ENCODE measurements at places on chromosomes 2 and 18.
A peak's percentile ranks its signal among the peaks of the same experiment; 100 is the strongest.

- DNase-seq: peak; percentile 65
Observed at GRCh38 chr2:238459081-238459629, 32.4 kb downstream of the ASB1 start.

DNA sequence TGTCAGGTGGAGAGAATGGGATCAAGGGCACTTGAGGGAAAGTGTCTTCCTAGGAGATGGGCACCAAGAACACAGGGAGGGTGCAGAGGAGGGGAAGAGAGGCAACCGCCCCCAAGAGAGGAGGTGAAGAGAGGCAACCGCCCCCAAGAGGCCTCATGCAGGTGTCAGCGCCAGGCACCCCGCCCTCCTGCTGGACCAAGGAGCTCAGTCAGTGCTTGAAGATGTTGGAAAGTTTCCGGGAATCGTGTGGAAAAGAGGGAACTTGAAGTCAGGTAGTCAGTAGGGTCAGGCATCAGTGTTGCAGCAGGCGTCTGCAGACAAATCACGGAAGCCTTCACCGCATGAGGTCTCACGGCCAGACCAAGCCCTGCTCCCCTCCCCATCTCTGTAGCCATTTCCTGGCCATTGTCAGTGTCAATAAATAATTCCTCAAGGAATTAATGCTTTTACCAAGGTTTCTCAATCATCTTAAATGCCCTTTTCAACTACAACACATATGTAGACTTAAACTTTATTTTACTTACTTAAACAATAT is 353.1 kb downstream of the EIPR1 start:
- no peak for DNase-seq

DNA sequence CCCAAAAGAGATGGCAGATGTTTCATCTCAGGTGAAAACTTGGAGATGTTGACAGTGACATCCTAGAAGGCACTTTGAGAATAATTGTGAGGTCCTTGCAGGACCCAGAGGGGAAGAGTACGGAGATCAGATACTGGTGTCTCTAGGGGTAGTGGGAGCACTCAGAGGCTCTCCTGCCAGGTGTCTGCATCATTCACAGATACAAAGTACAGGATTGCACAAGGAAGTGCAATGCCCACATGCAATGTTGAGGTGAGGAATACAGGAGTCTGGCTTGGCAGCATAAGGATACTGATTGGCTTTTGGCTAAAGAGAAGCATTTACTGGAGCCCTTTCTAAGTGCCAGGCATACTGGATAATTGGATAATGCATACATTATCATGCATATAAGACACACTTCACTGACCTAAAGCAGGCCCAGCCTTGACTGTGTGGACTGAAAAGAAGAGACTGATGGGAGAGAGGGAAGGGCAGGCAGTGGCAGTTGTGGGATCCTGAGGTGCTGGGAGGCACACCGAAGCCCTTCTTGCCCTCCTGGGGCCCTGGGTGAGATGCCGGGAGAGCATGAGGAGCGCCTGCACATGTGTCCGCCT is 31.0 kb upstream of the NCKAP5 start:
- no peak for DNase-seq

- DNase-seq: no peak
Observed at GRCh38 chr2:203878063-203878462, 10.5 kb downstream of the CTLA4 start.

GRCh38 chr2:153386481-153386897 is 92.1 kb downstream of the RPRM start:
- no peak for DNase-seq

- no peak for DNase-seq
Observed at GRCh38 chr18:70335892-70336726, 47.3 kb downstream of the SOCS6 start.

DNA sequence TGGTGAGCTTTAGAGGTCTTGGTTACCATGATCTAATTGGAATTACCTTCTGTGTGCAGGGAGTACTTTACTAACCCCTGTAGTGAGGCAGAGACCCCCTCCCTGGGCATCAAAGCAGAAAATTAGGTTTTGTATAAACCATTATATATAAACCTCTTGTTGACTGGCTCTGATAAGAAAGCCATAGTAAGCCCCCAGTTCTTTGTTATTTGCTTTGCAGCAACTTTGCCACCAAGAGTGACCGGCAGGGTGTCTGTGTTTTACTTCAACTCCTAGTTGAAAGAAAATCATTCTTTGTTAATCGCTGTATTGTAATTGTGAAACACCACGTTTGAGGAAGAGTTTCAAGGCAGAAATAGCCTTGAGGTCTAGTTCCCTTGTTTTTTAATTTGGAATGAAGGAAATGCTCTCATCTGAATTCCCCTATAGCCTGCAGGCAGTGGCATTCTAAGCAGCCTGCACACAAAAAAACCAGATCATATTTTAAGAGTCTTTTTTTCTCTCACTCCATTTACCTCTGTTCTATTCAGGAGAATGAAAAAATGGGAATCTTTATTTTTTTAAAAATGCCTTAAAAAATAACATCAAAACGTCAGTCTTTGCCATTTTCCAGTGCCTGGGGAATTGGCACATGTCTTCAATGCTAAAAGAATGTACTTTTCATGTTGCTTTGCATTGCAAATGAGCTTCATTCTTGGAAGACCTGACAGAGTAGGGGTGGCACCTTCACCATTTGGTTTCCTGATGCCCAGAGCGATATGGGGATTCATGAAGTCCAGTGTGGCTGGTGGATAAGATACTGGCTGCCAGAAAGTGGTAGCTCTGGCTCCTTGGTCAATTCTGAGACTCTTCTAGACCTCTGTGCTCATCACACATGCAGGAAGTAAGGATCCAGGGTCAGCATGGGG is 338.1 kb downstream of the SLC4A3 start:
- no peak for DNase-seq

- no peak for DNase-seq
Observed at GRCh38 chr2:199997296-199997695, 41.9 kb downstream of the MAIP1 start.

Data from Ammon's horn (tissue), 1 donor.